ENCODE measurements at places on chromosomes 4 and X. TPM values are rescaled to one million over a fixed set of nuclear protein-coding genes. Genes with fewer than 3 reads are reported as not detected.

DNA sequence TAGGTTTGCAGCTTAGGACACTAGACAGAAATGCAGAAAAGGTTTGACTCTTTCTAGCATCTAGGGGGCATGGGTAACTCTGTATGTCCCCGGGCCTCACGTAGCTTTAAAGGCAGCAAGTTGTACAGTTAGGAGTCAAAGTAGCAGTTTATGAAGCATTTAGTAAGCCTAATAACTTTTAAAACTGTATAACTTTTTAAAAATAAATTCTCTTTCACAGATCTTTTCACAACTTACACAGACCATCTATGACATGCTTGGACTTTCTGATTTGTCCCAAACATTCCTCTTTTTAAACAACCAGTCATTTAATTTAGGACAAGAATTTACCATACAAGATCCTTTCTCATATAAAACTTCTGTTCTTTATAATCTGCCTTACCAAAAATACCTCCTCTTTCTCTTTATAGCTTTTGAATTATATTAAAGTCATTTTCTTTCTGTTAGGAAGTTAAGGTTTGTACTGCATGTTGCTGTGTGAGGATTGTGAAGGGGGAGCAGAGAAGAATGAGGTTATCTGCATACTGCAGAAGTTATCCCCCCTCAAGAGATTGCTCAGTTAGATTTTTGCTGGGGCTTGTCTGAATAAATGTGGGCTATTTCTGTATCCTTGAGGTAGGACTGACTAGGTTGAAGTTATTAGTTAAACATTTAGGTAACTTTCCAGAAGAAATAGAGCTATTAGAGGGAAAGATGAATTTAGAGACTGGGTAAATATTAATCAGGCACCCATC is 94.3 kb downstream of the CPE start:
- no peak for DNase-seq

DNA sequence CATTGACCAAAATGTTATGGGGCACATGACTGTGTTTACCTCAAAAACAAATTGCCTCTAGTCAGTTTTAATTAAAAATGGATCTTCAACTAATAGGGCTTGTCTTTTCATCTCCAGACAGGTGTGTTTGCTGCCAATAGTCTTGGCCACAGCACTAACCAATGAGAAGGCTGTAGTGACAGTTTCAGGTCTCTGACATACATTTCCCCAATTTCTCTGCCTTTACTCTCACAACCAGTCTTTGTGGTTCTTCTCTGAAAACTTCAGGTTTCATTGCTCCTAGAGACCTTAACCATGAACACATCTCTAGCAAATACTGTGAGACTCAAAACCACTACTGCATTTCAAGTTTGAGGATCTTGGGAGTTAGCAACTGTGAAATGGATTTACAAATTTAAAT is 3.5 kb upstream of the EDNRA start:
- no peak for DNase-seq

DNA sequence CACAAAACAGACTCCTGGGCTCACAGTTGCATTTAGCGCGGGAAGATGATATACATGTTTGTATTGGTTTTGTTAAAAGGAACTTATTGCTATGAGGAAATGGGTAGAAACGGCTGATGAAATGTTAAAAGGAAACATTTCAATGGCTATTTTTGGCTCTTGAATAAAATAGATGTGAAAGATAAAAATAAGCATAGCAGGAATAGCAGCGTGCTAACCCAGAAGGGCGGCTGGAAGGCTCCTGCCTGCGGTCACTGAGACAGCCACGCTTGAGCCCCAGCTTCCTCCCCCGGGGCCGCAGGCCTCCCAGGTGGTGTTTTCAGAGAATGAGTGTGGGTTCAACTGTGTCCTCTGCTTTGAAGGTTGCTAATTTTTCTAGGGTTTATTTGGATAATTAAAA is 35.0 kb upstream of the CLCN4 start:
- DNase-seq, result no peak

DNA sequence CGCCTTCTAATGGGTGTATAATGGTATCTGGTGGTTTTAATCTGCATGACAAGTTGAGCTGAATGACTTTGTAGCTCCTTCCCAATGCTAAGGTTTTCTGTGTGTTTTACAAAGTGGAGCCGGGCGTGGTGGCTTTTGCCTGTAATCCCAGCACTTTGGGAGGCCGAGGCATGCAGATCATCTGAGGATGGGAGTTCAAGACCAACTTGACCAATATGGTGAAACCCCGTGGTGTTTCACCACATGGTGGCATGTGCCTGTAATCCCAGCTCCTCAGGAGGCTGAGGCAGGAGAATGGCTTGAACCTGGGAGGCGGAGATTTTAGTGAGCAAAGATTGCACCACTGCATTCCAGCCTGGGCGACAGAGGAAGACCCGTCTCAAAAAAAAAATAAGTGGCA is 28.9 kb downstream of the ARFIP1 start:
- DNase-seq, result no peak

DNA sequence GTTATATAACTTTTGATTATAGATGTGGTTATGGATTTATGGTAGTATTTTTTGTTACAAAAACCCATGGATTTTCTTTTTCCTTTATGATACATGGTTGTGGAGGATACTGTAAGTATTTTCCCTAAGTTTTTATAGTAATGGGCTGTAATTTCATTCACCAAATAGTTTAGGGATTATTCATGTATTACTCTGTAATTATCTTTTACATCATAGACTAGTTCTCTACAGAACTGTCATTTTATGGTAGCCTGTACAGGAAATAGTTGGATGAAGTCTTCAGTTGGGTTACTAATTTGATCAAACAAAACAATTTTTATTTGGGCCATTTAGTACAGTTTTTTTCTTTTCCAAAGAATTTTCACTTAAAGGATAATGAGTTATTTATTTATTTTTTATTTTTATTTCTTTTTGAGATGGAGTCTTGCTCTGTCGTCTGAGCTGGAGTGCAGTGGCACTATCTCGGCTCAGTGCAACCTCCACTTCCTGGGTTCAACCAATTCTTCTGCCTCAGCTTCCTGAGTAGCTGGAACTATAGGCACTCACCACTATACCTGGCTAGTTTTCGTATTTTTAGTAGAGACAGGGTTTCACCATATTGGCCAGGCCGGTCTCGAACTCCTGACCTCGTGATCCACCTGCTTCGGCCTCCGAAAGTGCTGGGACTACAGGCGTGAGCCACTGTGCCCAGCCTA is 42.1 kb downstream of the RBPJ start:
- no peak for DNase-seq

C4orf50 gene
- total RNA-seq, result not detected

DUX4 gene
- not detected for total RNA-seq

ART3 gene
- total RNA-seq, result not detected

SPANXA1 gene
- total RNA-seq, result not detected

All from pulmonary artery endothelial cell (primary cell).